Right atrium auricular region (tissue), 2 donors: ENCODE measurements at places on chromosomes 7 and 10. TPM values are rescaled to one million over a fixed set of nuclear protein-coding genes. Genes with fewer than 3 reads are reported as not detected.

The HK1 gene
- 228 TPM for total RNA-seq

The HOXA5 gene
- 0.24 TPM for total RNA-seq

The SGCE gene
- 41.0 TPM for total RNA-seq

The SYT15B gene
- total RNA-seq, result 1.9 TPM

DNA sequence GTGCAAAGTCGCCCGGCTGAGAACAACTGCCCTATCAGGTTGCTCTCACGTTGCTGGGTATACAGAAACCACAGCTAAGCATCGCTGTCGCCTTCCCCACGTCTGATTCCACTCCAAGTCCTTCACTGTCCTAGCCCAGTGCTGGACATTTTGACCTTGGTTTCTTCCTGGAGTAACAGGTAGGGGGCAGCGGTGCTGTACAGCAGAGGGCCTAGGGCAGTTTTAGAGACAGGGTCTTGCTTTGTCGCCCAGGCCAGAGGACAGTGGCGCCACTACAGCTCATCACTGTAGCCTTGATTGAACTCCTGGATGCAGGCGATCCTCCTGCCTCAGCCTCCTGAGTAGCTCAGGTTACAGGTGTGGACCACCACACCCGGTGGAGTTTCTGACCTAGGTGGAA is 2.6 kb downstream of the CLDN15 start:
- DNase-seq, result no peak

DNA sequence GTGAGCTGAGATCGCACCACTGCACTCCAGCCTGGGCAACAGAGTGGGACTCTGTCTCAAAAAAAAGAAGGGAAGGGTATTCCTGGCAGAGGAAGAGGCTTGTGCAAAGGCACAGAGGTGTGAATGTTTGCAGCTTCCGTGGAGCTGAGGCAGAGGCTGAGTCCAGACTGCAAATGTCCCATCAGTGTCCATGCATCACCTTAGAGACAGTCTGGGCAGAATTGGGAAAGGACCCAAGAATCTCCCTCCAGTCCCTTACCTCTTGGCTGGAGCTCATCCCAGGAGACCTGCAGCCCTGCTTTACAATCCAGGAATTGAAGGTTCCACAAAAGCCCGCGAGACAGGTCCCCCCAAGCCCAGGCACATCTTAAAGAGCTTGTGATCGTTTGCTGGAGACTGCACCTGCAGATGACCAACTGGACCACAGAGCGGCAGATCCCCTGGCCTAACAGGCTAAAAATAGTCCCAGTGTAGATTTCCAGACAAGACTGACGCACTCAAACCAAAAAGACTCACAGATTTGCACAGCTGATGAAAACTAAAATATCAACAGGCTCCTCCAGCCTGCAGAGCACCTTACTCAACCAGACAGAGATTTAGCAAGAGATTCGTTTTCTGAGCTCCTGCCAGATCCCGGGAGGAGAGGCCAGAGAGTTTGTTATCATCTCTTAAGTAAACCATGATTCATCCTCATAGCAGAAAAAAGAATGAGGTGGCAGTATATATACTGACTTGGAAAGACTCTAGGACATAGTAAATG is 22.9 kb upstream of the NANOS1 start:
- DNase-seq, result peak; percentile 77

DNA sequence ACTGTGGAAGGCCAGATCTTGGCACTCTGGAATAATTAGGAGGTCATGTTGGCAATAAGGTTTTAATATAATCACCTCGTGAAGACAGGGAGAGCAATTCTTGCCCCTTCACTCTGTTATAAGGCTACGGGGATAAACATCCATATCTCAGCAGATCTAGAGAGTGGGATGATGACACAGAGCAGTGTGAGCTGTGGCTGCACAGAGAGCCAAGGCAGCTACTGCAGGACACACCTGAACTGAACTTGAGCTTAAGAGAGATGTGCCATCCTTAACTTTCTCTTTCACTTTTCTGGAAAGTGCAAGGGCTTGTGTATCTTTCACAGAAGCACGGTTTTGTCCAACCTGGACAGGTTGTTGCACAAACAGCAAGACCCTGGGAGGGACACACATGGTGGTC is 174.7 kb downstream of the GATA3 start:
- no peak for DNase-seq

DNA sequence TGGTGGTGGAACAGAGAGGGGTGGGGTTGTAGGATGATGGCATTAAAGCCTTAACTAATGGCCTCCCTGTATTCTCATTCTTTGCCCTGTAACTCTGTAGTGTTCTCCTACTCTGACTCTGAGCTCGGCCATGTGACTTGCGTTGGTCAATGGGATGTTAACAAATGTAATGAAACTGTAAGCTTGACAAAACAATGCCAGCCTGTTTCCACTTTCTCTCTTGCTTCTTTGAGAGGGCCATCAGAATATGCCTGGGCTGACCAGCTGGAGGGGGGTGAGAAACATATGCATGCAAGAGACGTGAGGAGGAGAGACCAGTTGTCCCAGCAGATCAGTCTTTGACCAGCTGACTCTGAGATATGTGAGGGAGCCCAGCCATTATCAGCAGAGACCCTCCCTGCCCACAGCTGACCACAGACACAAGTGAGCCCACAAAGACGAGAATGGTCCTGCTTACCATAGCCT is 100.6 kb downstream of the ICA1 start:
- no peak for DNase-seq
